ENCODE measurements at places on chromosomes 3 and 15.

DNA sequence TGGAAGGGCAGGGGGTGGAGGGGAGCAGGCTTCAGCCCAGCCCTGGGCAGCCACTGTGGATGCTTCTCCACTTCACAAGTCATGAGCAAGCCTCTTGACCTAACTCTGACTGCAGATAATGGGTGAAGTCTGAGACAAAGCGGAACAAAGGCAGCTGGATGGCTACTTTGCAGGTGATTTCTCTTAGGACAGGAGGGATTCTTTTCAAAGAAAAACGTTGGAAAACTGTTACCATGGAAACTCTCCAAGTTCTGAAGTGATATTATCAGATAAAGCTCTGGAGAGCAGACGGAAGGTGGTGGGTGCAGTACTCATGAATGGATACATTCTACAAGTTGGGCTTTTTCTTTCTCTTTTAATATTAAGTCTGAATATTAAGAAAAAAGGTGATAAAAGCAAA, 254.2 kb upstream of the SLCO3A1 start:
- DNase-seq, result no peak

GRCh38 chr3:120460862-120461261, 10.1 kb upstream of the FSTL1 start:
- DNase-seq, result no peak

DNA sequence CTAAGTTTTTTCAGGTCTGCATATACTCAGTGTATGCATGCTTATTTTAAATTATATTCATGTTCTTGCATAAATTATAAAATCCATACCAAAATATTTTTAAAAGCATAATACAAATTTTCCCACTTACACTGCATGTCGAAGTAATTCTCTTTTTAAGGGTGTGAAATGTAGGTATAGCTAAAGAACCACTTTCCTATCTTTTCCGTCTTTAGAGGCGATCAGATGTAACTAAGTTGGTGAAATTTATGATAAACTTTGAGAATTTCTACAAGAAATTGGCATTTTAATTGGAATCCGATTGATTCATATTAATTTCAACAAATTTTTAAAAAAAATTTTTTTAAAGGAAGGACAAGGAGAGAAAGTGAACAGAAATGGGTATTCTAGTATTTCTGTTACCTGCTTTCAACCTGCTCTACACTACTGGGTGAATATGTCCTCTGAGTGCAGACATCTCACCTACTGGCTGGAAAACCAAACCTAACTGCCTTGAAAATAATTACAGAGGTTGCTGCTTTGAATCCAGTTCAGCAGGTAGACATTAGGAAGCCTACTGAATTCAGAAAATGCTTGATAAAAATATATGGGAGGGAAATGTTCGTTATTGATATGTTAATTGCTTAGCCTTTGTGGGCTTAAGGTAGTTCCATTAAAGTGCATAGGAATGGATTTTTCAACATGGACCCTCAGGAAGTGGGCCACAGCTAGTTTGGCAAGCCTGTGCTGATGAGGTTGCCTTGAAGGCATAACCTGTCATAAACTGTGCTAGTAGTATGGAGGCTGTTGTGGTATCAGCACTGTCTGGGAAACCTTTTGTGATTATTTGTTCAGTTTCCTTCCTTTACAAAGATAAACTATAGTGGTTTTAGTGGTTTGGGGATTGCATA, 5.1 kb downstream of the TRIM71 start:
- no peak for DNase-seq

GRCh38 chr3:27560484-27561056, 76.4 kb upstream of the SLC4A7 start:
- no peak for DNase-seq

DNA sequence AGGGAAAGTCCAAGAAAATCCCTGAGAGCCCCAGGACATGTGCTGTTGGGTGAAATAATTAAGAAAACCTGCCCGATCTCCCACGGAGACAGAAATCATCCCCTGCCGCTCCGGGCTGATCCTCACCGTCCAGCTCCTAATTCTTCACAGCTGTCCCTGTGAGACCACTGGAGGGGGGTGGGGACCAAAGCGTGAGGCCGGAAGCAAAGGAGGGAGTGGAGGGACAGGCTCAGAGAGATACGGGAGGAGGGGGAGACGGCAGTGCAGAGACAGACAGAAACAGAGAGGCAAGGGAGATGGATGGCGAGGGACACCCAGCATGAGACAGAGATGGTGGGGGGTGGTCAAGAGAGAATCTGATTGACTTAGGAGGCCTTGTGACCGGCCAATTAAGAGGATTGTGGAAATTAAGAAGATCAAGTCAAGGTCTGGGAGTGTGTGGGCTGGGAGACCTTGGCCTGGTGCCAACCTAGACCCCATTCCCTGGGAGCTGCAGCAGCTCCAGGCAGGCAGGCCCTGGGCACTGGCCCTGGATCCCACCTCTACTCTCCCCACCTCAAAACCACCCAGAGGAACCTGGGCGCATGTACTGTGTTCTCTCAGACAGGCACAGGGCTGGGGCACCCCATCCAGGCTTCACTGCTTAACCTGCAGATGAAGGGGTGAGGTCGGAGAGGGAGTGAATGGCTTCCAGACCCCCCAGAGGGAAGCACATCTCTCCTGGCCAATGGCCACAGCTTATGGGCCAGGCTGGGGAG, 113.2 kb upstream of the ALDH1A3 start:
- DNase-seq, result no peak

- no peak for DNase-seq
These were observed 44.1 kb upstream of the ARL6 start for GRCh38 chr3:97720417-97720816.

DNA sequence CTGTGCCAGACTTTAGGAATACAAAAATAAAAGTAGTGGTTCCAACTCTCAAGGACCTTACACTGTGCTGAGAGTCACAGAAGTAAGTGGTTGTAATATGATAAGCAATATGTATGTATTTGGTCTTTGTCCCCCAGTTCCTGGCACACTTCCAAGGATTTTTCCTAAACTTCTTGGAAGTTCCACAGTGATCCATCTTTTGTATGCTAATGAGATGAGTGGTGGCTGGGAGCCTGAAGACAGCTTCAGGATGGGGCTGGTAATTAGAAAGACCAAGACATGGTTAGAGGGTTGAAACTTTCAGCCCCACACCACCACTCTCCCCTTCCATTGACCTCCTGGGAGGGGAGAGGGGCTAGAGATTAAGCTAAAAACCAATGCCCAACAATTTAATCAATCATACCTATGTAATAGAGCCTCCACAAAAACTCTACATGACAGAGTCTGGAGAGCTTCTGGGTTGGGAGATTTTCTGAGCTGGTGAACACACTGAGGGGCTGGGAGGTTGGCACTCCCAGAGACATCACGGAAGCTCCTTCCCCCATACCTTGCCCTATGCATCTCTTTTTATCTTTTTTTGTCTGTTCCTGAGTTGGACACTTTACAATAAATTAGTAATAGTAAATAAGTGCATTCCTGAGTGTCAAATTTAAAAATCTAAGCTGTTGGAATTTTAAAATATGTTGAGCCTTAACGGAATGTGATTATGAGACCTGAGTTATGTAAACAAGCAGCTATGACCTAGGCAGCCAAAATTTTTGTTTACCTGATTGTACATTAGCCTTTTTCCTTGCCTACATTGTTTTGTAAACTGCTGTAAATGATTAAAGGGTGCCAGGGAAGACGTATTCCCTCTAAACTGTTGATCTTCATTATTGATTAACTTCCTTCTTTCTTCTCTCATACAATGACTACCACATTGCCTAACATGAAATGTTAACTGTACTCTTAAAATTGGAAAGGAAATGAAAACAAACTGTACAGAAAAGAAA, 24.3 kb downstream of the CD200R1L start:
- no peak for DNase-seq

DNA sequence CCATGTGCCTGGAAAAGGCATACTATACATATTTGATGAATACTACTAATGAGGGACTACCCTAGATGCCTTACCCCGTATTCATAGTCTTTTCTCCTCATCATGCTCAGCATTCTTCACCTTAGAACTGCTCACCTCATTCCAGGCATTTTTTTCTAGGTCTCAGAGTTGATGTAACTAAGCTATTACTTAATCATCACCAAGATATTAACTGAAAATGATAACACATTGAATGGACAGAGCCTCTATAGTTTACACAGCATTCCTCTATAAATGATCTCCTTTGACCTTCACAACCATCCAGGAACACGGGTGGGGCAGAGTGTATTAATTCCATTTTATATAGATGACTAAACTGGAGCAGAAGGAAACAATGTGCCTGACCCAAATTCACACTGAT, 174.1 kb upstream of the DPH6 start:
- DNase-seq, result no peak

DNA sequence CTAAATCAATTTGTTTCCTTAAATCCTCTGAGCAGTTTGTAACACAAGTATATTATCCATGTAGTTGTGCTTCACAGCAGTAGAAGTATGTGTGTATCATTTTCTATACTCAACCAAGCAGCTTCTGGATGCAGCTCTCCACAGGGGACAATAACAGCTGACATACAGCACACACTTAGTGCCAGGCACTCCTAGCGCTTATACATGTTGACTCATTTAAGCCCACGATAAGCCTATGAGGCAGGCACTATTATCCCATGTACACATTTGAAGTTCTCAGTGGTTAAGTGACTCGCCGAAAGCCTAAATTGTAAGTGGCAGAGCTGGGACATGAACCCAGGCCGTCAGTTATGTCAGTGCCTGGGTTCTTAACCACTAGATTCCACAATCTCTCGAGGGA, 20.3 kb upstream of the LPP start:
- no peak for DNase-seq

- DNase-seq, result no peak
These were observed 102.8 kb upstream of the CLDN18 start for GRCh38 chr3:137906985-137907649.

- no peak for DNase-seq
These were observed 81.4 kb downstream of the PDE8A start for GRCh38 chr15:85063088-85063487.

DNA sequence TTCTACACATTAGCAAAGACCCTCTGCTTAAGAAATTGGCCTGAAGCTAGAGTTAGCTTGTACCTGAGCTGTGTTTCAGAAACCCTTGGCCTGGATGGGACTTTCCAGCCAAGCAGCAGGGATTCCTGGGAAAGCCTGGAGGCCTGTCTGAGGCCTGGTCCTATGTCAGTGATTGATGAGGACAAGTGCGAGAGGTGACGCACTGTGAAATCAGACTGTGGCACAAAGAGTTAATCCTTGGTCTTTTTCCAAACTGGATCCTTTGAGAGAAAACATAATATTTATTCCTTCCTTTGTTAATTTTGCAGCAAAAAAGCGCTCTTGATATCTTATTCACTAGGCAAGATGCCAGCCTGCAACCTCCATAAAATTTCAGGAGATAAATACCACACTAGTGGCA, 225.0 kb upstream of the ATP11B start:
- no peak for DNase-seq

GRCh38 chr15:65067317-65067644, 510 bp downstream of the RASL12 start:
- DNase-seq, result no peak

- DNase-seq, result no peak
These were observed 15.2 kb downstream of the GNAI2 start for GRCh38 chr3:50251220-50251619.

DNA sequence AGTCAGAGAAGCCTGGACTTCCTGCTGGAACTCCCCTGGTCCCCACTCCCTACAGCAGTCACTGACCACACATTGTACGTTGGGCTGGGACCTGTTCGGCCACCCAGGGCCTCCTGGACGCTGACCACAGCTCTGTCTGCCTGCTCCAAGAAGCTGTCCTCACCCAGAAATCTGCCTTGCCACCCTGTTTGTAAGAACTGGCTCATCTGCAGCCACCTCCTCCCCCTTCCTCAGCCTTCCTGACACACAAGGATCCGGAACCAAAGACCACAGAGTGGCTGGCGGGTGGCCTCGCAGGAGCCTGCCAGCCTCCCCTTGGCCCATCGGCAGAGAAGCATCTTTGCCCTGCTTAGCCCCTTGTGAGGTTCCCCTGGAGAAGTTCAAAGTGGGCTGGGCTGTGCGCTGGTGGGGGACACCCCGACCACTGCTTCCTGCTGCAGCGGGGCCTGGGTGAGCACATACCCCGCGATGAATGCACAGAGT, 91.9 kb downstream of the PCSK6 start:
- no peak for DNase-seq

Measured in stimulated activated CD4-positive, alpha-beta T cell treated with anti-CD3 and anti-CD28 coated beads, TNF-alpha, amount 100 ng/mL, for 1 hour (primary cell).